ENCODE measurements at places on chromosomes 1 and 21.

GRCh38 chr1:111920221-111921024, 69.0 kb downstream of the KCND3 start:
- DNase-seq, result peak; percentile 15

DNA sequence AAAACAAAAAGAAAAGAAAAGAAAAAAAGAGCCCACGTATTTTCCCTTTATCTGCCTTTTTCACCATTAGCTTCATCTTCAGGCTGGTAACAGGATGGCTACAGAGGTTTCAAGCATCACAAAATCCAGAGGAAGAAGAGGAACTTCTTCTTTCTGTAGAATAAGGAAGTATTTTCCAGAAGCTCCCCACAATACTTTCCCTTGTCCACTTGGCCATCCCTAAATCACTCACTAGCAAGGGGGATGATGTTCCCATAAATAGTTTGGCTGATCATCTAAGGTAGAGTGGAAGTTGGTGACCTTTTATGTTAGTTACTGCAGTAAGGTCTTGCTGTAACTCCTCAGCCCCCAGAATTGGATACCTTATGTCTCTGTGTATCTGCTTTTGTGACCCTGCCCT, 45.1 kb upstream of the RNF11 start:
- peak; percentile 12 for DNase-seq

DNA sequence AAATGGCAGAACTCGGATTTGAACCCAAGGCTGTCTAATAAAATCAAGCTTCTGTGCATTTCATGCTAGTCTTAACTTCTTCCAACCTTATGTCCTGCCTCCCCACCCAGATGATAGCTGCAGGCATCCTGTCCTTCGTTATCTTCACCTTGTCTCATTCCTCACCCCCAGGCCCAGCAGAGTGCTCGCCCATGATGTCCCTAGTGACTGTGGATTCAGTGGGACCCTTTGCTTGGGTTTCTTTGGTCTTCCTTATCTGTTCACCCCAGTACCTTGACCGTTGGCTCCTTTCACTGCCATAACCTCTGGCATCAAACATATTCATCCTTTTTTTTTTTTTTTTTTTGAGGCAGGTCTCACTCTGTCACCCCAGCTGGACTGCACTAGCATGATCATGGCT, 5.6 kb upstream of the BSDC1 start:
- no peak for DNase-seq

DNA sequence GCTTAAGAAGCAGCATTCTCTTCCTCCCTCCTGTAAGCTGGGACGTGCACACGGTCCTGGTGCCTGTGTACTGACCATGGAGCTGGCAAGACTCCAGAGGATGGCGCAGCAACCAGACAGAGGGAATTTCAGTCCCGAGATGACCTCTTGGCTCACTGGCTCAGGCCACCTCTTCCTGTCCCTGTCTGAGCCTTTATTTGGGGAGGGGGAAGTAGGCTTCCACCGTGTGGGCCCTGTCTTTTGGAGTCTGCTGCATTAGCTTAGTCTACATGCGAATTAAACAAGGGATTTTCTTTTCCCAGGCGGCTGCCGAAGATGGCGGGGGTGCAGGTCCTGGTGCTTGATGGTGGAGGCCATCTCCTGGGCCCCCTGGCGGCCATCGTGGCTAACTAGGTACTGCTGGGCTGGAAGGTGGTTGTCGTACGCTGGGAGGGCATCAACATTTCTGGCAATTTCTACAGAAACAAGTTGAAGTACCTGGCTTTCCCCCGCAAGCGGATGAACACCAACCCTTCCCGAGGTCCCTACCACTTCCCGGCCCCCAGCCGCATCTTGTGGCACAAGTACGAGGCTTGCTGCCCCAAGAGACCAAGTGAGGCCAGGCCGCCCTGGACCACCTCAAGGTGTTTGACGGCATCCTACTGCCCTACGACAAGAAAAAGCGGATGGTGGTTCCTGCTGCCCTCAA, 10.2 kb downstream of the IL24 start:
- DNase-seq, result peak; percentile 26

GRCh38 chr1:247561711-247562110, 12.8 kb downstream of the GCSAML start:
- no peak for DNase-seq

GRCh38 chr1:219085082-219085481, 88.6 kb upstream of the LYPLAL1 start:
- no peak for DNase-seq

- no peak for DNase-seq
These were observed 12.8 kb downstream of the ABCG1 start for GRCh38 chr21:42231756-42232155.

DNA sequence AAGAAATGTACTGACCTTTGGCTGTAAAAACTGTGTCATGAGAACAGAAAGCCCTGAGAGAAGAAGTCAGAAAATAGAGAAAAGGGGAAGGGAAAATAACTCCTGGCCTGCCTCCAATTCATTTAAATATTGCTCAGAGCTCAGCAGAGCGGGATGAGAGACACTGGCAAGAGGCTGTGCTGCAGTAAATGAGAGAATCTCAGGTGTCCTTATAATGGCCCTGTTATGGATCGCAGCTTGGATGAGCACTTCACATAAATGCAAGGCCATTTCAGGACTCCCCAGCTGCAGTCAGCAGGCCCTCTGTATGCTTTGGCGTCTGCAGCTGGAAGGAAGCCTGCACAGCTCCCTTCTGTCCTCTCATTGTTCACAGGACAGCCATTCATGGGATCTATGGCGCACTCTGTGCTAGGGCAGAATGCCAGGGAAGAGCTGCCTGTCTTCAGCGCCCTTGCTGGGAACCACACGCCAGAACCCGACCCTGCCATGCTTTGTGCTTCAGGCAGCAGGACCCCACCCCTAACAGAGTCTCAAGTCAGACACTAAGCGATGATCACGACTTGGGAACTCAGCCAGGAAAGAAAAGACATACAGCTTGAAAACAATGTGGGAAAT, 20.7 kb upstream of the ABCB10 start:
- peak; percentile 61 for DNase-seq

DNA sequence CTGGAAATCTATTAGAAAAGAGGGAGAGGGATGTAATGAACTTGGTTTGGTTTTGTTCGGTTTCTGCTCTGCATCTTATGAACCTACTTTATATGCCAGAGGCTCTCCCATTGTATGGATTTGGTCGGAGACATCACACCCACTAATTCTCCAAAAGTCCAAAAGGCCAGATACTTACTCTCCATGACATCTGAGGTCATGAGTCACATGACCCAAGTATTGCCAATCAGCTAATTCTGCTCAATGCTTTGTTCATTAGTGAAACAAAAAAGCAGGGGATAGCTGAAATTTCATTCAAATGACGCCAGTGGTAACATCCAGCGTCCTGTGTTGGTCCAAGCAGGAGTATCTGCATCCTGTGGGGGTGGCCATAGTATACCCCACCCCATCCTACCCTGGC, 173.6 kb downstream of the TRIM33 start:
- DNase-seq, result no peak

- DNase-seq, result no peak
These were observed 23.1 kb upstream of the USP25 start for GRCh38 chr21:15706696-15707095.

DNA sequence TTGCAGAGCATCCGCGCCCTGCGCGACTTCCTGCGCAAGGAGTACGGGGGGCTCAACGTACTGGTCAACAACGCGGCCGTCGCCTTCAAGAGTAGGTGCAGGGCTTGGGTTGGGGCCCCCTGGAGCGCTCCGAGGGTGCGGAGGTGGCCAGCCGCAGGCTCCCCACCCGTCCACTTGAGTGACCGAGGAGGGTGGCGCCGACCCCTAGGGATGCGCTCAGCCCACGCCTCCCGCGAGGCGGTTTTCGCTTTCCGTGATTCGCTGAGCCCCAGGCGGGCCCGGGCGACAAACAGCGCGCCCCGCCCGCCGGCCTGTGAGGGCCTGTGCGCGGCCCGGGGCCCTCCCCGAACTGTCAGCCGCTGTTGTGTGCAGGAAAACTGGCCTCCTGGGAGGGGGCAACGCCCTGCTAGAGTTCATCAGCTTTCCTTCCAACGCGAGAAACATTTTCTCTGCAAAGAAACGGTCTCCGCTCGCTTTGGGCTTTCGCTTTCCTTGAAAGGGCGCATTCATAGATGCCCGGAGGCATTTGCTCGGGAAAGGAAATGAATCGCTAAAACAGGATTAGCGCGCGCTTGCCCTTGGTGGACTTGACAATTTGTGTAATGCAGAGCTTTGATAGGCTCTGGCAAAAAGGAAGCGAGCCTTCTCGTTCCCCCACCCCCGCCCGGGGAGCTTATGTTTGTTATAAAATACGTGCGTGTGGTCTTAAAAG, 668 bp downstream of the CBR3 start:
- peak; percentile 82 for DNase-seq

DNA sequence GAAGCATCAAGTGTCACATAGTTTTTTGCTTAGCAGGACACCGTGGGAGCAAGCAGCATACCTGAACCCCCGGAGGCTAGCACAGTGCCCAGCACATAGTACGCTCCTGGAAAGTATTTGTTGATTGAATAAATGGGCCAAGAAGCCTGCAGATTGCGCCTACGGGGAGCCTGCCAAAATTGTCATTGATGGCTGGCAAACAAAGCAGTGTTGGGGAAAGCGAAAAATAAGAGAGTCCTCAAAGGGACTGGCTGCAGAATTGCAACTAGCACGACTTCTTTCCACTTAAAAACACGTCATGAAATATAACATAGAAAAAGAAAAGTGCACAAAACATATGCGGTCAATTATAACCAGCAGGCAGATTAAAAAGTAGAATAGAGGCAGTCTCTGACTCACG, 125.2 kb upstream of the GALNT2 start:
- no peak for DNase-seq

GRCh38 chr21:31564439-31564838, 95.1 kb upstream of the SOD1 start:
- no peak for DNase-seq

DNA sequence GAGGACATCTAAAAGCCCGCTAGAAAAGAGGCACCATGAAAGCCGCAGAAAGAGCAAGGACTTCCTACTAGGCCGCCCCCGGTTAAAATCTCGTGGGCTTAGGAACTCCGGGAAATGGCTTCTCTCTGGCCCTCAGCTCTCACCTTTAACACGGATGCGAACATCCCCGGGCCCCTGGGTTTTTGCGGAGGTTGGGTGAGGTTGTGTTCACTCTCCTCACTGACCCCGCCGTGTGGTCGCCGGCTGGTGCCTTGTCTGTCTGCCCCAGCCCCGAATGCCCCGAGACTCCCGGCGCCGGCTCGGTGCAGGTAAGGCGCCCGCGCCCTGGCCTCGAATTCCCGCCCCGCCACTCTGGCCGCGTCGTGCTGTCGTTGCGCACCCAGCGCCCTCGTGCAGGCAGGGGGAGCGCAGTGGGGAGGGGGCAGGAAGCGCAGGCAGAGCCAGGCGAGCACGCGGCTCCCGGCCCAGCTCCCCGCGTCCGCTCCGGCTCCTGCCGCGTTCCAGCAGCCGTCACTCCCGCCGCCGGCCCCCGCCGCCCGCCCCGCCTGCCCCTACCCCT, at the start of gene SHISAL2A:
Gene SHISAL2A (plus strand): TSS at position 437 of the 559 bp plus-strand sequence. CDS start 326 bp downstream, outside the sequence.
- DNase-seq, result no peak

DNA sequence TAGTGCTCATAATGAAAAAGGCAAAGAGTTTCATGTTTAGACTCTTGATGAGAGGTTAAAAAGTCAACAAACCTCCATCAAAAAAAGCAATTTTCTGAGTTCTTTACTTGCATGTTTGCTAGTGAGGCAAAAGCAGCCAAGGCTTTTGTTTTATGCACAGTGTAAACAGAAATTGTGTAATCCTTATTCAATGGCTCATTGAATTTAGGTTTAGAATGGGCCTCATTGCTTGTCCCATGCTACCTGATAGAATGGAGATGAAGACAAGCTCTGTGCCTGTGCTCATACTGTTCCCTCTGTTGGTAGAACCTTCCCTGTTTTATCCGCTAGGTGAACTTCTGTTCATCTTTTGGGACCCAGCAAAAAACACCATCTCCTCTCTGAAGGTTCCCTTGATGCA, 10.0 kb upstream of the LRRC8D start:
- no peak for DNase-seq

GRCh38 chr21:45226540-45227326, 61.0 kb downstream of the POFUT2 start:
- no peak for DNase-seq

GRCh38 chr21:38459490-38459889, 38.8 kb downstream of the ERG start:
- no peak for DNase-seq

- DNase-seq, result no peak
These were observed 2.4 kb downstream of the MCL1 start for GRCh38 chr1:150576794-150577556.

DNA sequence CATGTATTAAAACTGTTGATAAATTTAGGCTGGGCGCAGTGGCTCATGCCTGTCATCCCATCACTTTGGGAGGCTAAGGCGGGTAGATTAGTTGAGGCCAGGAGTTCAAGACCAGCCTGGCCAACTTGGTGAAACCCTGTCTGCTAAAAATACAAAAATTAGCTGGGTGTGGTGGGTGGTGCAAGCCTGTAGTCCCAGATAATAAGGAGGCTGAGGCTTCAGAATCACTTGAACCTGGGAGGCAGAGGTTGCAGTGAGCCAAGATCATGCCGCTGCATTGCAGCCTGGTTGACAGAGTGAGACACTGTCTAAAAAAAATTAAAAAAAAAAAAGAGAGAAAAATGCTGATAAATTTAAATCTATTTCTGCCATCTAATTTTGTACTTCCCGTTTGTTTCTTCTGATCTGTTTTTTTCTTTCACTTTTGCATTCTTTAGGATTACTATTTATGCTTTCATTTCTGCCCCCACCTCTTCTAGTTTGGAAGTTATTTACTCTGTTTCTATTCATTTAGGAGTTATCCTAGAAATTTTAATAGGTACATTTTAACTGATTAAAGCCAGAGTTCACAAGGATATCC, 3.2 kb upstream of the DENND1B start:
- peak; percentile 62 for DNase-seq

GRCh38 chr1:62285984-62286785, 33.0 kb downstream of the KANK4 start:
- DNase-seq, result no peak

DNA sequence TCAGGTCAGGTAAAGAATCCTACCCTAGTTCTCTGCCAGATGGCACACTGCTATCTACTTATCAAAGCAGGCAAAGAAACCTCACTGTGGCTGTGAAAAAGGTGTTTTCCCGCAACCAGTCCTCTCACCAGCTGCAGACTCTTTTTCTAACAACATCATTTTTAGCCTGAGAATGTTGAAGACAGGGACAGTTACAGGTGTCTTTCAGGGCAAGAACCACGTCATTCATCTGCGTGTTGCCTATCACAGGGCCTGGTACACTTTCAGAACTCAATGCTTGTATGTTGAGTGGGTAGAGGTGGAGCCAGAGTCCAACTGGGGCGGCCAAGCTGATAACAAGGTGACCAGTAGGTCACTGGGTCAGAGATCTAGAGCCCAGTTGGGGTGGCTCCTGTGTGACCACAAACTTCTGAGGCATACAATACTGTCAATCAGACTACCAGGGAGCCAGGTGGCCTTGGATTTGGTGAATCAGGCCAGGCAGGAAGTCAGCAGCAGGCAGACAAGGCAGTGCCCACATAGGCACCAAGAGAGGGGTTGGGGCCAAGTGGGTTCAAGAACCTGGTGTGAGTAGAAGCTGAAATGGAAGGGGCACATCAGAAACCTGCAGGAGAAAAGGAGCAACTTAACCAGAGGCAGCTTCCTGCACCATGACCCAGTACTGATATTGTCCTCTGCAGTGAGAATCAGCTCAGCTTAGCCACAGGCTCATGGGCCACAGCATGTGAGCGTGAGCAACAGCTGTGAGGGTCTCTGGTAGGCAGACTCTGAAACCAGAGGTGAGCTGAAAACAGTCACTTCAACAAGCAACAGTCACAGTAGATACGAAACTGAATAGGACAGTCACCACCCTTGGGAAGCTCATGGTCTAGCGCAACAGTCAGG, 123.6 kb downstream of the DTL start:
- DNase-seq, result no peak
